ENCODE measurements at places on chromosomes 16 and 17.

- DNase-seq, result no peak
These were observed 795 bp upstream of the HBM start for GRCh38 chr16:164827-165538.

DNA sequence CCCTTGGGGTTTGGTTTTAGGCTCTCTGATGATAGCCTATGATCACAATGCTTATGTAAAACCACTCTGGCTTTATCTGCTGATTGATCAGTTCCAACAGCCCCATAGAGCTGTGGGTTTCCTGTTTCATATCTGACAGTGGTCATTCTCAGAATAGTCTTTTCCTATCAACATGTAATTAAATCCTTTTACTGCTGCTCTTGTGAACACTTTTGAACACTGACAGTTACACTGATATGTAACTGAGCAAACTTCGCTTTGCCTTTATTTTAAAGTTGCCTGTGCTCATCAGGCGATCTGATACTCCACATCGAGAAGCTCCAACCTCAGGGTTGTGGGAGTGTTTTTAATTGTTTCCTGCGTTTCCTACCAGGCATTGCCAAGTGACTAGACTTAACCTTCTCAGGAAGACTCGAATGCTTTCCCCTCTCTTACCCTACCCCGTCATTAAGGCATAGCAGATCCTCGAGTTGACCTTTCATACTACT, 17.3 kb upstream of the CLEC18B start:
- no peak for DNase-seq

GRCh38 chr17:27990100-27990499, 52.4 kb upstream of the NLK start:
- no peak for DNase-seq

DNA sequence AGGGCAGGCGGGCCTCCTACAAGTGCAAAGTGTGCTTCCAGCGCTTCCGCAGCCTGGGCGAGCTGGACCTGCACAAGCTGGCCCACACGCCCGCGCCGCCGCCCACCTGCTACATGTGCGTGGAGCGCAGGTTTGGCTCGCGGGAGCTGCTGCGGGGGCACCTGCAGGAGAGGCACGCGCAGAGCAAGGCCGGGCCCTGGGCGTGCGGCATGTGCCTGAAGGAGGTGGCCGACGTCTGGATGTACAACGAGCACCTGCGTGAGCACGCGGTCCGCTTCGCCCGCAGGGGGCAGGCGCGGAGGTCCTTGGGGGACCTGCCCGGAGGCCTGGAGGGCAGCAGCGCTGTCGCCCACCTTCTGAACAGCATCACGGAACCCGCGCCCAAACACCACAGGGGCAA, 16.3 kb upstream of the ZFPM1 start:
- no peak for DNase-seq

- DNase-seq, result no peak
These were observed 772.8 kb downstream of the CDH8 start for GRCh38 chr16:61263400-61263799.

GRCh38 chr17:51035431-51035830, 85.2 kb downstream of the SPAG9 start:
- DNase-seq, result no peak

DNA sequence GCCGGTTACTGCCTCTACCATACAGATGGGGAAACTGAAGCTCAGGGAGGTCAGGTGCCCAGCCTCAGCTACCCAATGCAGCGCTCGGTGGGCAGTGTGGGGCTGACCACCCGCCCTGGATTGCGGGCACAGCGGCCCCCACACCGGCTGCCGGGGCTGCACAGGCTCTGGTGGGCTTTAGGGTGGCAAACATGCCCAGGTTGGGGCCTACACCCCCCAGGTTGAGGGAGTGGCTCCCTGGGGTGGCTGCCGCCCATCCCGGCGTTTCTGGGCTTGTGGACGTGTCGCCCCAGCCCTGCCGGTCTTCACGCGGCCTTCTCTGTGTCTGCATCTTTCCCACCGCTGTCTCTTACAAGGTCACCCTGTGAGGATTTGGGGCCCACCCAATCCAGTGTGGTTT, 40.9 kb upstream of the SSTR5 start:
- DNase-seq, result no peak

GRCh38 chr17:80358131-80358530, 56.8 kb upstream of the ENDOV start:
- no peak for DNase-seq

DNA sequence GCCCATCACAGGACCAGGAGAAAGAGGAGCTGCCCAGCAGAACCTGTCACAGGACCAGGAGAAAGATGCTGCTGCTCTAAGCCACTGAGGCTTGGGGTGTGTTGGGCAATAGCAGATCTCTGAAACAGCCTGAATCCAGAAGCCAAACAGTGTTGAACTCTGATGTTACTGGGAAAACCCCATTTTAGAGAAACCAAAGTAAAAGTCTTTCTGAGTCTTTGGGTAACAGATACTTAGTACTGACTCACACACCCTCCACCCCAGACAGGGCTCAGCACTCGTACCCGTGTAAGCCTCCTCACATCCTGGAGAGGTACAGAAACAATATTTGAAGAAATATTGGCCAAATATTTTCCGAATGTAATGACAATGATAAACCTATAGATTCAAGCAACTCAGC, 82.8 kb upstream of the GNG13 start:
- no peak for DNase-seq

- DNase-seq, result no peak
These were observed 9.3 kb downstream of the CA7 start for GRCh38 chr16:66853261-66854139.

GRCh38 chr17:77424585-77425344, 284.0 kb downstream of the SEC14L1 start:
- no peak for DNase-seq

- no peak for DNase-seq
These were observed 31.9 kb upstream of the PHAF1 start for GRCh38 chr16:67077871-67078270.

- DNase-seq, result no peak
These were observed 51.7 kb downstream of the WNT3 start for GRCh38 chr17:46766493-46767491.

DNA sequence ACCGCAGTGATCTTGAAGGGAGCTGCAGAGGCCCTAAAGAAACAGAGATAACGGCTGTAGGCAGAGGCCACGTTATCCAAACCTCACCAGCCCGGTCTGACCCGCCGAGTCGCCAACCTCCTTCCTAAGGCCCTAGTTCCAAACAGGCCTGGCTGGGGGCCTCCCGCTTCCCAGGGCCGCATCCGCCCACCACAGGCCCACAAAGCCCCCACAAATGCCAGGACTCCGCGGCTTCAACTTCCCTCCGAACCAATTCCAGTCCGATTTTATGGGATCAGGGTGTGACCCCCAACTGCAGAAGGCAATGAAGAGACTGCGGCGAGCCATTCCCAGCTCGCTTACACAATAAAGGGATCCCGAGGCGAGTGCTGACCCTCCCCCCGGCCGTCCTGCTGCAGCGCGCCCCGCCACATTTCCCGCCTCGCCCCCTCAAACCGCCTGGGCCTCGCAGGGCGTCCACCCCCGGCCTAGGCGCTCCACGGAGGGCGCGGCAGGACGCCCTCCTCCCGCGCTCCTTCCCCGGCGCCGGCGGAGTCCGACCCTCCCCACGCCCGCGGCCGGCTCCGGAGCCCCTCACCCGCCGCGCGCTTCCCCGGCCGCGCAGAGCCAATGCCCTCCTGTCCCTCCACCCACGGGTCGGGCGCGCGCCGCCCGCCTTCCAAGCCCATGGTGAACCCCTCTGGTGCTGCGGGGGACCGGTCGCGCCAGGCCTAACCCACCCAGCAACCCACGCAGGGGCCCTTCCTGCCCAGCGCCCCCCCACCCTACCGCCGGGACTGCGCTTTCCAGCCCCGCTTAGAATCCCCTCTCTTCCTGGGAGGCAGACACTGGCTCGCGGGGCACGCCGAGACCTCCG, 926 bp downstream of the MYH10 start:
- no peak for DNase-seq

DNA sequence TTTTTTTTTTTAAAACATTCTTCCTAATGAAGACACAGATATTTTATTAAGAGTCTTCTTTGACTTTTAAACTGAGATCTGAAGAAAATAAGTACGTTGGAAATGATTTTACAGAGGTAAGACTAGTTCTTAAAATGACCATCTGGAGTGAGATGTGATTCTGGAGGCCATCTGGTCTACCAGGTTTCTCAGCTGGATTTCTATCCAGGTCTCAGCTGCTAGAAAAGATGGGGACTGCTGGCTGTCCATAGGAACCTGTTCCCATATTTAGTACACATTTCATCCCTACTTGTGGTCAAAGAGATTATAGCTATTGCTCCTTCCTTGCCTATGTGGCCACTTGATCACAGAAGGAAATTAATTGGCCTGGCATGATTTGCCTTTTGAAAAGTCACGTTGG, 12.2 kb downstream of the PMFBP1 start:
- DNase-seq, result no peak

- DNase-seq, result no peak
These were observed 72.7 kb upstream of the MYOCD start for GRCh38 chr17:12592941-12593340.

- DNase-seq, result no peak
These were observed 272.4 kb upstream of the XYLT1 start for GRCh38 chr16:17743158-17743557.

GRCh38 chr16:55322327-55322726, 1.7 kb upstream of the IRX6 start:
- no peak for DNase-seq

- DNase-seq, result no peak
These were observed 207.3 kb downstream of the KIF2B start for GRCh38 chr17:54029986-54030385.

DNA sequence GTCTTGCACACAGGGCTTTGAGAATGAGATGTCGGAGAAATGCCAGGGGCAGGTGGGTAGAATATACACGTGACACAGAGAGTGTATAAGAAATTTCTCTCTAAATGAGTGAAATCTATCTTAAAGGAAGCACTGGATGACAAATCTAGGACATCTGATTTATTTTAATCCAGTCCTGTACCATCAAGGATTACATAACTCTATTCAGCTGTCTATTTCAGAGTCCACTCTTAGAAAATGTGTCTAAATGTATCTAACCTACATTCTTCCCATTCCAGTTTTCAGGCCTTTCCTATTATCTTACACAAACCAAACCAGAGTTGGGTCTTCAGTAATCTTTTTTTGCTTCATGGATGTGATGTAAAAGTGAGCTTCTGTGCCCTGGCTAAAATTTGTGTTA, 181.9 kb downstream of the CNTNAP4 start:
- DNase-seq, result no peak

DNA sequence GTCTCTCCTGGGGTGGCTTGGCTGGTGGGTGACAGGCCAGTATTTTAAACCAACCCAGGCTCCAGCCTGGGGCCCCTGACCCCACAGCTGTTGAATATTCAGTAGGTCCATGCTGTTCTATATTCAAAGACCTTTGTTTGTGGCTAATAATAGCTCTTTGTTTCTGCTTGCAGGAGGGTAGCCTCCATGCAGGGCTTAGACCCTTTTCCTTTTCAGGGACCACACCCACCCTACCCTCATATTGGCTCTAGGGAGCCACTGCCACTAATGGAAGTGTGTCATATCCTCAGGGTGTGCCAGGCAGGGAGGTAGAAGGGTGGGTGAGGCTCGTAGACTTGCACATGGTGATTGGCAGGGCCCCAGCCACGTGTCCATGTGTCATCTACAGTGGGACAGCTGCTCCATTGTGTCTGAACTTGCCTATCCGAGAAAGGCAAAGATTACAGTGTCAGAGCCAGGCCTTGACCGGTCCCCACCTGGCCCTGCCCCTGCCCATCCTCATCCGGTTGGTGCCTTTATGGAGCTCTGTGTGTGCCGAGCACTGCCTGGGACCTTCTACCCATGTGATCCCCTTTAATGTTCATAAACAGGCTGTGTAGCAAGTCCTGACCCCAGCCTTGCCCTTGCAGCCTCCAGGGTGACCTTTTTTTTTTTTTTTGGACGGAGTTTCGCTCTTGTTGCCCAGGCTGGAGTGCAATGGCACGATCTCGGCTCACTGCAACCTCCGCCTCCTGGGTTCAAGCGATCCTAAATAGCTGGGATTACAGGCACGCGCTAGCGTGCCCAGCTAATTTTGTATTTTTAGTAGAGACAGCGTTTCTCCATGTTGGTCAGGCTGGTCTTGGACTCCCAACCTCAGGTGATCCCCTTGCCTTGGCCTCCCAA, 22.1 kb downstream of the TMC7 start:
- no peak for DNase-seq

- DNase-seq, result no peak
These were observed 121.3 kb downstream of the RAB11FIP4 start for GRCh38 chr17:31512796-31513195.

- no peak for DNase-seq
These were observed 277.5 kb upstream of the MYOCD start for GRCh38 chr17:12388226-12388625.

GRCh38 chr17:81977211-81977808, at the start of gene ASPSCR1:
Gene ASPSCR1 (plus strand): TSS chr17:81977629. CDS start chr17:81977647, 18 bp downstream.
- DNase-seq, result peak; percentile 87

DNA sequence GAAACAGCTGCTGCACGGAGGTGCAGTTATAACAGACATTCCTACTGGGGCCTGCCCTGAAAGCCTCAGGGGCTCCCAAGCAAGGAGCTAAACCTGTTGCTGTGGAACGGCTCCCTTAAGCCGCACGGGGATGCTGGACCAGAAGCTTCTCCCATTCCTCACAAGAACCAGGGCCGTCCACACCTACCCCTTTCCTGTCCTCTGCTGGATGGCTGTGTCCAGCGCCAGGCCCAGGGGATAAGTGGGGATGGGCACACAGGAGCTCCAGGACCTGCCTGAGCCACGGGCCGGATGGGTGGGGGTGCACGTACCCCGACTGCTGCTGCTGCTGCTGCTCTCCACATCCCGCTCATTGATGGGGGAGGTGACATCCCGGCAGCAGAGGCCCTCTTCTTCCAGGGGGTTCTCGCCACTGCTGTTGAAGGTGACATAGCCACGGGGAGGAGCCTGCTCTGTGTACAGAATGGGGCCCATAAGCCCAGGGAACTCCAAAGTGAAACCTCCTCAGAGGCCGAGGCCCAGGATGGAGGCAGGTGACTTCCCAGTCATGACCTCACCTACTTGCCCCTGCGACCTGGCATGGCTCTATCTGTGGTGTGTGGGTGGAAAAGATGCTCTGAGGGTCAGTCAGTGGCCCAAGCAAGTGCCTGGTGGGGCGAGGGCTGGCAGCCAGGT, 8.6 kb downstream of the NUDT16L1 start:
- DNase-seq, result no peak

GRCh38 chr16:69890114-69890891, 60.8 kb upstream of the CLEC18A start:
- no peak for DNase-seq

- DNase-seq, result no peak
These were observed 26.8 kb upstream of the WSCD1 start for GRCh38 chr17:6043405-6043804.

GRCh38 chr16:87681981-87682570, 79.8 kb downstream of the JPH3 start:
- DNase-seq, result no peak

DNA sequence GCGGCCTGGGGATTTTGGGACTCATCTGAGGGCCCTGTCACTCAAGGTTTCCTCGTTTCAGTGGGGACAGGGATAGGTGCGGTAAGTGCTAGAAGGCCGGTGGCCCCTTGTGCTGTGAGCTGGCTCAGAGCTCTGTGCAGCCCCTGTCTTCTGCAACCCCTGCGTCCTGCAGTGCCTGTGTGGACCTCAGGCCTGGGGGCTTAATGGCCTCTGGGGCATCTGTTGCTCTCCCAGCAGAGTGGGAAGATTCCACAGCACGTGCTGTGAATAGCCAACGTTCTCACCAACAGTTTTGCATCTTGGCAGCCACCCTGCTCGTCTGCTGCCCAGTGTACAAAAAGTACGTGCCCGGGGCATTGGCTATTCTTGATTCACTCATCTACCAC, 4.9 kb downstream of the FOXC2 start:
- no peak for DNase-seq
